ENCODE measurements at places on chromosomes 1 and 21. TPM values are rescaled to one million over a fixed set of nuclear protein-coding genes. Genes with fewer than 3 reads are reported as not detected.

ITLN2 gene
- not detected for total RNA-seq

SLC6A9 gene
- 67.3 TPM for total RNA-seq

PEAR1 gene
- total RNA-seq = 13.7 TPM

DNA sequence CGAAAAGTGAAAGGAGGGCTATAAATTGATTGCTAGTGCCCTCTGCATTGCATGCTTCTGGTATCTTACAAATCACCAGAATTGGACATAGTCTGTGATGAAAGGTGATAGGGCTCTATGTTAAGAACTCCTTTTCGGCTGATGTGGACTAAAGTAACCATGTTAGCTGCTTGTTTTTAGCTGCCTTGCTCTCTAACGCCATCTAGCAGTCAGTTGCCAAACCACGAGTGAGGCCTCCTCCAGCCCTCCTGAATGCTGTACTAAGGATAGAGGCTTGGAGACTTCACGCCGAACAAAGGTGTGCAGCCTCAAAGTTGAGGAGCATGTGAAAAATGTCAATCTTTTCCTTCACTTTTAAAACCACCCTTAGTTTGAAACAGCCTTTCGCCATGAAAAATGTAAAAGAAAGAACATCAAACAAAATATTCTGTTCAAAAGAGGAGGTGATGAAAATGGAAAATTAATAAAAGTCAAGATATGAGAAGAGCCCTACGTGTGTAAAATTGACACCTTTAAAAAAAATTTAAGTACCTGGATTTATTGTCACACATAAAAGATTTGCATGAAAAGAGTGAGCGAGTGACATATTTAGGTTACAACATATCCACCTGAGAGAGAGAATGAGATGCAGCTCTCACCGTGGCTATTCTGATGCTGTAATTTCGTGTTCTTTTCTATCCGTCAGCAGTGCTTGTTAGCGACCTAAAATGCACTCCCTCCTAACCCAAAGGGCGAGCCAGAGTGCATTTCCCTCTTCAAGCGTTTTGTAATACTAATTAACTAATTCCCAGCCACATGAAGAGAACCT lies 8.1 kb downstream of the LRRC53 start:
- H3K4me3 ChIP-seq = no peak overlapping the region
- H3K27me3 ChIP-seq = peaks cover 15% of the 10 kb centered on the region
- no peaks in the 10 kb centered on the region for H3K4me1 ChIP-seq

GRCh38 chr1:119083479-119083878 lies 57.0 kb downstream of the WARS2 start:
- no peak overlapping the region for H3K27ac ChIP-seq
- no peaks in the 10 kb centered on the region for H3K27me3 ChIP-seq
- DNase-seq = no peak
- H3K36me3 ChIP-seq = no peaks in the 10 kb centered on the region
- no peak overlapping the region for H3K4me3 ChIP-seq
